ENCODE measurements at places on chromosomes 1 and 21.

GRCh38 chr1:94674876-94675275, 133.3 kb upstream of the F3 start:
- DNase-seq: no peak

GRCh38 chr1:192830595-192831246, 21.9 kb downstream of the RGS2 start:
- DNase-seq: no peak

GRCh38 chr1:151831605-151832004, at the start of gene RORC:
TSS of gene RORC (minus strand) at chr1:151831802. CDS start at chr1:151831764, 38 bp downstream.
- DNase-seq: no peak

GRCh38 chr1:206578978-206579374, 33.3 kb downstream of the EIF2D start:
- no peak for DNase-seq

- no peak for DNase-seq
Measured at GRCh38 chr1:170410401-170411166, 121.4 kb upstream of the GORAB start.

- DNase-seq: no peak
Measured at GRCh38 chr1:242008826-242009495, 10.1 kb upstream of the MAP1LC3C start.

DNA sequence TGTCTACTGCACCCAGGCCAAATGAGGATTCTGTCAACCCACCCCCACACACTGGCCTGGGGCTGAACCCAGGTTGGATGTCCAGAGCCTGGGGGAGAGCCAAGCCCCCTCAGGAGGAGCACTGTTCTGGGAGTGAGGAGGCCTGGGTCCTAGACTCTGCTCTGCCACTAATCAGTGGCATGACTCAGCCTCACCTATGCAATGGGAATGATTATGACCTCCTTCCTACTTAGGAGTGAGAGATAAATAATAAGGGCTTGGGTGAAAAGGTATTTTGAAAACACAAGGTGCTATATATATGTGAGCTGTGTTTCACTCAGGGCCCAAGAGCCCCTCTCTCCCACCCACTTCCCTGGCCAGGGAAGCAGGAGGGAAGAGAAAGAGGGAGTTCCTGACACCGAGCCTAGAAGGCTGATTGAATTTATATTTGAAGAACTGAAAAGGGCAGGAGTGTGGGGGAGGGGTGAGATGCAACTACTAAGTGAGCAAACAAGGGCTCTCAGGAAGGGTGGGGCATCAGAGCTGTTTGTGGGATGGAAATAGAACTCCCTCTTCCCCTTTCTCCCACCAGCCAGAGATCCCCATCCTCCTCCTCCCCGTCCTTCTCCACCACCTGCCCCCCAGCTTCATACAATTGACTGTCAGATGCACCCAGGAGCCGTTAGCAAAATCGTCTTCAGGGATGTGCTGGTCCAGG, 8.2 kb downstream of the IGSF9 start:
- peak; percentile 56 for DNase-seq

GRCh38 chr1:46583494-46583893, 20.6 kb downstream of the MKNK1 start:
- DNase-seq: no peak

DNA sequence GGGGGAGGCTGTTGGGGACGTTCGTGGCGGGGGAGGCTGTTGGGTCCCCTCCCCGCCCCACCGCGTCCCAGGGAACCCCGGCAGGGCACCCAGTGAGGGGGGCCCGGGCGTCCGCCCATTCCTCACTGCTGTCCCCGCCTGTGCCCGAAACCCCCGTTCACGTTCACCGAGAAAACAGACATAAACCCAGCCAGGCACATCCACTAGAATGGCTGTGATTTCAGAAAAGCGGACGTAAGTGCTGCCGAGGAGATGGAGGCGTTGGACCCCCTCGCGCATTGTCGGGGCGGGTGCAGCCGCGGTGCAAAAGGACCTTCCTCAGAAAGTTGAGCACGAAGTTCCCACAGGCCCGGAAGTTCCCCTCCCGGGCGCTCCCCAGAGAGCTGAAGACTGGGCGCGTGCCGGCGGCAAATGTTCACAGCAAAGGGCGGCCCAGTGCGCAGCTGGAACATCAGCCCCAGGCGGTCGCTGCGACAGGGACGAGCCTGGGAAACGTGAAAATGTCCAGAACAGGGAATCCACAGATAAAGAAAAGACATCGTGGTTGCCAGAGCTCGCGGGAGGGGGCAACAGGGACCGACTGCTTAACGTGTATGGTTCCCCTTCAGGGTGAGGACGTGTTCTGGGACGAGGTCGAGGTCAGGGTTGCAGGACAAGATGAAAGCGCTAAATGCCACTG, 18.5 kb upstream of the SAMD11 start:
- DNase-seq: peak; percentile 26

GRCh38 chr1:40853113-40853884, 8.9 kb downstream of the CITED4 start:
- no peak for DNase-seq

DNA sequence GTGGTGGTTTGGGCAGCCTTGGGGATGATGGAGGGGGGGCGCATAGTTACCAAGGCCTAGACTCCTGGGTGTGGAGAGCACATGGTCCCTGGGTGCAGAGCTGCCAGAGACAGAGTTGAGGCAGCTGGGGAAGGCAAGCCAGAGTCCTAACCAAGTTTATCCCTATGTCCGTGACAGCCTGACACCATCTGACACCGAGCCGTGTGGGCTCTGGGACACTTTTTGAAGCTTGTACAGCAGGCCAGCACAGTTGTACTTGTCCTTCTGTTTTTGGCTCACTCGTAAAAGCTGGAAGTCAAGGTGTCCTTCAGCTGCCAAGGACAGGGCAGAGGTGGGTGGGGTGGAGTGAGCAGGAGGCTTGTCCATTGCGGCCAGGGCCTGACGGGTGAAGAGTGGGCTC, 28.5 kb downstream of the SLC26A9 start:
- DNase-seq: no peak

Measured in NCI-H526 treated with DMSO at 0.1 percent for 48 hours (cell line).